Jurkat, Clone E6-1 (cell line): ENCODE measurements at places on chromosomes 13 and 19.

DNA sequence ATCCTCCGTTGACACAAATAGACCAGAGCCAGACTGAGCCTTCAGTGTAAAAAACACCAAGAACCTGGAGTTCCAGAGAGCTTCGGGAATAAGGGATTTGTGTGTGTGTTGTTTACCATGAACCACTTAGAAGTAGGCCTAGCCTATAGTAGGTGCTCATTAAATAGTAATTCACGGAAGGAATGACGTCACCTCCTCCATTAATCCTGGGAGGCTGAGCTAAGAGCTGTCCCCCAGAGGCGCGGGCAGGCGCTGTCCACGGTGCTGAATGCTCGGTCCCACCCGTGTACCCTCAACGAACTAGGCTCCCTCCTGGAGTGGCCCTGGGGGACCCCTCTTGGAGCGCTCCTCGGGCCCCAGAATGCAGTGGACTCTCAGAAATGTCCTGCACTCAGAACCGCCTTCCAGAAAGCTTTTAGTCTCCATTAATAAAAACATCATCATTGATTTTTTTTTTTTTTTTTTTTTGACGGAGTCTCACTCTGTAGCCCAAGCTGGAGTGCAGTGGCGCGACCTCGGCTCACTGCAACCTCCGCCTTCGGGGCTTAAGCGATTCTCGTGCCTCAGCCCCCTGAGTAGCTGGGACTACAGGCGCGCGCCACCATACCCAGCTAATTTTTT lies 6.5 kb downstream of the UNC13A start:
- DNase-seq = peak; percentile 48

DNA sequence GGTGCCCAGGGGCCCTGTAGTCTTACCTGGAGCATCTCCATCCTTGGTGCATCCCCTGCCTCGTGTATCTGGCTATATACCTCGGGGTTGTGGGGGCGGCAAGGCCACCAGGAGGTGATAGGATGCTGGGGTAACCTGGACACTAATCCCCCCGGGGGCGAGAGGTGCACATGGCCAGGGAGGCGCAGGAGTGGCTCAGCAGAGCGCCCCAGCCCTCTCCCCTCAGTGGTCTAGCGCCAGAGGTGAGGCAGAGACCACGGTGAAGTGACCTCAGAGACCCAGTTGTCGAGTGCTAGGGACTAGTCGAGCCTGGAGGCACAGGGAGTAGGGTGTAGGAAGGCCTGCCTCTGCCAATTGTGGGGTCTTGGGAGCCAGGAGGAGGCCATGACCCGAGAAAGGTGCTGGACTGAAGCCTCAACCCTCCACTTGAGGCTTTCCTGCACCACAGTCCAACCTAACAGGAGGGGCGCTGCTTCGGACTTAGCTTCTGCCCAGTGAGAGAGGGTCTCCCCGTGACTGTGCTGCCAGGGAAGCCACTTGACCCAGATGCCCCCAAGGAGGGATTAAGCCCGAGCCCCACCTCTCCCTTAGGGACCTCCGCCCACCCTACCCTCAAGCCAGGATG lies at the start of gene LHB:
LHB (minus strand) TSS at position 51 of the 625 bp plus-strand sequence; CDS start at position 41, 10 bp downstream.
- no peak for DNase-seq

- DNase-seq = no peak
These were observed 58.2 kb downstream of the UBL3 start for GRCh38 chr13:29791997-29792780.

GRCh38 chr19:18848878-18849661 lies 17.3 kb downstream of the UPF1 start:
- no peak for DNase-seq

DNA sequence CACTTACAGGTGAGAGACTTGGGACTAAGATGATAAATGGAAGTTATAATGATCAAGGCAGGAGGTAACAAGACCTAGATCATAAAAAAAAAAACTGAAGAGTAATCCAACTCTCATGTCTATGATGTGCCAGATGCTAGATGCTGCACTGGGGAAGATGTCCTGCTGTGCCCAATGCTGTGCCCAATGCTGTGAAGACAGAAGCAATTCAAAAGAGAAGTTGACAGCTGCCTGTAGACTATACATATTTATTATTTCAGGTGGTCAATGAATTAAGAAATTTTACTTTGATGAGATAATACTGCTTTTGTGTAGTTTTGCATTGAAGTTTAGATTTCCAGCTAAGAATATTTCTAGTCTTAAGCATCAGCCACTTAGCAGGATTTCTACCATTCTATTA lies 21.5 kb downstream of the VWA8 start:
- DNase-seq = no peak

DNA sequence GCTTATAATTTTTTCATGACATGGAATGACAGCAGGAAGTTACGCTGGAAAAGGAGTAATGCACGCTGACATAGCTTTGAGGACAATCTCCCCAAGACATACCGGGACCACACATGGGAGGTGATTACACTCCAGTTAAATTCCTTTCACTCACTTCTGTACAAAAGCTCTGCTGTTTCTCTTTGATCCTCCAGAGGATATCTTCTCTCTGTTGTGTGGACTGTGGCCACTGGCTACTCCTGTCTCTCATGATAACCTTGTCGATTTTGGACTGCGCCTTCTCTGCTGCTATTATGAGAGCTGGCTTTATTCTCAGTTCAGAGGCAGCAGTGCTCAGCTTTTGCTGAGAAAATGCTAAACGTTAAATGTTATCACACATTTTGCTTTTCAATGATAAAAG lies 464.6 kb downstream of the FGF9 start:
- DNase-seq = no peak

DNA sequence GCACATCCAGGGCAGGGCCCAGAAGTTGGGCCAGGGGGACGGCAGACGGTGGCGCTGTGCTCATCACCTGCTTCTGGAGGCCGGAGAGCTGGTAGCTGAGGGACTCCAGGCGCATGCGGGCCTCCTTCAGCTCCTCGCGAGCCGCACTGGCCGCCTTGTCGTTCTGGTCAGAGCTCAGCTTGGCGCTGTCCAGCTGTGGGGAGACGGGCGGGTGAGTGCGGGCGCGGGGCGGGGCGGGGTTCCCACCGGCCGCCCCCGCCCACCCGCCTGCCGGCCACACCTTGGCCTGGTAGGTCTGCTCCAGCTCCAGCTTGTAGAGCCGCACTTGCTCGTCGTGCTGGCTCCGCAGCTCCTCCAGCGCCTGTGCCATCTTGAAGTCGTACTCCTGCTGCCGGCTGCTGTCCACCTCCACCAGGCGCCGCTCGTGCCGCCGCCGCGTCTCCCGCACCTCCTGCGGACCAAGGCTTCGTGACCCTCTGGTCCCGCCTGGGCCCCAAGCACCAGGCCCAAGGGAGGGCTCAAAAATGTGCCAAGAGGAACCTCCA lies 7.4 kb upstream of the TIMM13 start:
- no peak for DNase-seq

DNA sequence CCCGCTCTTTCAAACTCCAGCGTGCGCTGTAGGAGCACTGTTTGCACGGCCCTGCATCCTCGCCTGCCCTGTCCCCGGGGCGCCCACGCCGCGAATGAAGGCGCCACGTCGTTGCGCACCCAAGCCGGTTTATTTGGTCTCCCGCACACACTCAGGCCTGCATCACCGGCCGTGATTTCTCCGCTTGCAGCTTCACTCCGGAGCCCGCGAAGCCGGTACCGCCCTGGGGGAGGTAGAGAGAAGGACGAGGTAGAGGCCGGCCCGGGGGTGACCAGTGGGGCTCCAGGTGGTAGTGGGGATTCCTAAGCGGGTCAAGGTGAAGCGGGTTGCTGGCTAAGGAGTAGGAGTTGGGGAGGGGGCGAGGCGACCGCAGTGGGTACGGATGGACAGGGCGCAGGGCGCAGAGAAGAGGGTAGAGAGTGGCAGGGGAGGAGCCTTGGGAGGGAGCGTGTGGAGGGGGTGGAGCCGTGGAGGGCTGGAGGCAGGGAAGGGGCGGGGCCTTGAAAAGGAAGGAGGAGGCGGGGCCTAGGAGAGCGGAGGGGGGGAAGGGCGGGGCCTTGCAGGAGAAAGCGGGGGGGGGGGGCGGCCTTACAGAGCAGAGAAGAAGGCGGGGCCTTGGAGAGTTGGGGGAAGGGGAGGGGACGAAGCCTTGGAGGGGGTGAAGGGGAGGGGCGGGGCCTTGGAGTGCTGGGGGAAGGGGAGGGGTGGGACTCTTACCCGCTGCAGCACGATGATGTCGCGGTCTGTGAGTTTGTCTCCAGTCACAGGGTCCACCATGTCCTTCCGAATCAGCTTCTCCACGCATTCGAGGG lies 24.6 kb downstream of the NOSIP start:
- DNase-seq = peak; percentile 60

DNA sequence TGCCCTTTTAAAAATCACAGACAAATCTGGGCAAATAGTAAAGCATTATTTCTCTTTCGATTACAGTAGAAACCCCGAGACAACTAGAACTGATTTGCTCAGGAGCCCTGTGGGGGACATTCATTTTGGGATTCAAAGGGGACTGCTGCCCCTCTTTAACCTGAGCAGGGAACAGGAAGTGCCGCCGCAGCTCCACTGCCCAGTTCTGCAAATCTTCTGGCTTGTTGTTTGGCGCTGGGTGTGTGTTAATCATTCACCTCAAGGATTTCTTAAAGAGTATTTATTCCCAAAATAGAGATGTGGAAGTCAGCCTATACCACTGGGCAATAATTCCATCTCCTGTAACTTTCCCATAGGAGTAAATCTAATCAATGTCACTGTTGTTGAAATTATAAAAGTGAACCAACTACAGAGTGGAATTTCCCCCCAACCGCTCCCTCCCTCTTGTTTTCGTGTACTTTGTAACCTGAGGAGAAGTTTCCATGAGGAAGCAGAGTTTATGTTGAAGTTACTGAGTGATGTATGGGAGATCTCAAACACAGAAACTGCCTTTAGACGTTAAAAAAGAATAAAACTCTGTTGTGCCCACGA lies 515.8 kb downstream of the KLF12 start:
- DNase-seq = no peak

- peak; percentile 6 for DNase-seq
These were observed 379.2 kb upstream of the MIR17HG start for GRCh38 chr13:90968166-90968904.

DNA sequence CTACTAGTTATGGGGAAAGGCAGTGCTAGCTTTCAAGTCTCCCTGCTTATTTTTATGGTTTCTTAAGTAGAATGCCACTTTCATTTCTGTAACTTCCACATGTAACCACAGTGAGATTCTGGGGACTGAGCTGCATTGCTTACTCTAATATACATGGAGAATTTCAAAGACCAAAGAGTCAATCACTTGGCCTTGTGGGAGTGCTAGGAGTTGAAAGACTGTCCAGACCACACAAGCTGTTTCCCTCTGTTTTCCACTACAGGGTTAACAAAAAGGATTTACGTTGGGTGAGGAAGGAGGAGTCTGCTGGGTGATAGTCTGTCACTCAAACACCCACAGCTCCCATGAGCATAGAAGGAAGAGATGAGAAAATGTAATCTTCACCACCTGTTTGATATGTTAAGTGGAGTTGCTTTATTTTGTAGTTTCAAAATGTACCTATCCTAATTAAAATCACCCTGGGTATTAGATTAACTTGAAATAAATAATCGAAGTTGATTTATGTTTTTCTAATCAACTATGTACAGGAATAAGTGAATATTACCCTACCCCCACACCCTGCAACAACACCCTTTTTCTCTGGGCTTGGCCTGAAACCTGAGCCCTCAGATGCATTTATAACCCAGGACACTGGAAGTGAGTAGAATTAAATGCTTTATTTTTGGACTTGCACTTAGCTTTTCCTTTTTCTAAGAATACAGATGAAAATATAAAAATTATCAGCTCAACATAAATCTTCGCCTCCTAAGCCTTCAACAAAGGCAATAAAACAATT lies 225.8 kb upstream of the SLC10A2 start:
- DNase-seq = no peak
